ENCODE measurements at places on chromosomes 2 and 18.
A peak's percentile ranks its signal among the peaks of the same experiment; 100 is the strongest.

GRCh38 chr18:7322817-7323485 lies 92.1 kb downstream of the LRRC30 start:
- DNase-seq = no peak

DNA sequence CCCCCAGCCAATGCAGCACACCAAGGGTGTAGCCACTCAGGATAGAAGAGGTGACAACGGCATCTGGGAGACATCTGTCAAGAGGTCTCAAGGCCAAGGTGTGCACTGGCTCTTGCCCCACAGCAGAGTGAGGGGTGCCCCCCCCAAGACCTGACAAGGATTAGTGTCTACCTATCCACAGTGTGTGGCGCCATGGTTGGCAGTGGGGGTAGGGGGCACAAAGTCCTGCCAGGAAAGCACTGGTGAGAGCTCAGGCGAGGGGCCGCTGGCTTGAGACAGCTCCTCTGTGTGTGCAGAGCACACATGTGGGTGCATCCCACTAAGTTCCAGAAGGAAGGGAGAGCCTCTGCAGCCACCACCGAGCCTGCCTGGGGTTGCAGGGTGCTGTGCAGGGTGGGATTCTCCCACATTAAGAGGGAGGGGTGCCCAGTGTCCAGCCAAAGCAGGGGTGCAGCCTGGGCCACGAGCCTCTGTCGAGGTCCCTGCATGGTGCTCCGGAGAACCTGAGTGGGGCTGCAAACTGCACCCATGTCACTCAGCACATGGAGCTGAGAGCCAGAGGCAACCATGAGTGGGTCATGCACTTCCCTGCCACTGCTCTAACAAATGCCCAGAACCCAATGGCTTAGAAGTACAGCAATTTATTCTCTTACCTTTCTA lies 311.2 kb upstream of the HDAC4 start:
- no peak for DNase-seq

- no peak for DNase-seq
Observed at GRCh38 chr2:64565949-64566710, 42.0 kb downstream of the AFTPH start.

DNA sequence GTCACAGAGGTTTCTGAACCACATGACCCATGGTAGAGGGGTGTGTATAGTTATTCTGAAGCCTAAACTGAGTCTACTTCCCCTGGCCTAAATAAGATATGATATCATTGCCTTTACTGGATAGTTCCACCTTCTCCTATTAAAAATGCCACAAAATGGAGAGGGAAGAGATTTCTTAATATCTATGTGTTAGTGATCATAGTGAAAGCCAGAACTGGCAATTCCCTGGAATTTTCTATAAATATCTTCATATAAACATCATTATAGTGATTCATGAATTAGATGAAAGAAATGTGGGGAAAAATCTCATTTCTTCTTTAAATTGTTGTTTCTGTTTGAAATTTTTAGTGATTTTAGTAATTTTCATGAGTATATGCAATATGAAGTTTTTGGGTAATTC lies 45.8 kb downstream of the TSHZ1 start:
- DNase-seq = no peak

DNA sequence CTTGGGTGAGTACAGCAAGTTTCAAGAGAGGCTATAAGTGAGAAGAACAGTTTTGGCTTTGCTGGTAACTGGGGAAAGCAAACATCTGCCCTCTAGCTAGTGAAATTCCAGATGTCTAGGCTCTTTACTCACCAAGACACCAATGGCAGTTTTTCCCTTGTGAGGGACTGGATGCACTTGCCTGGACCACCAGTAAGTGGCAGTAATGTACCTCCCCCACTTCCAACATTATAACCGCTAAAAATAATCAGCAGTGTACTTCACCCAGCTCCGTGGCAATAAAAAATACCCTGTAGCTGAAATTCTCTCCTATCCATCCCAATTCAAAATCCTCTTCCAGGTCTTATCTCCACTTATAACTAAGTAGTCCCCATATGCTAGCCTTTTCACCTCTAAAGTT lies 383.9 kb downstream of the ARHGAP15 start:
- no peak for DNase-seq

DNA sequence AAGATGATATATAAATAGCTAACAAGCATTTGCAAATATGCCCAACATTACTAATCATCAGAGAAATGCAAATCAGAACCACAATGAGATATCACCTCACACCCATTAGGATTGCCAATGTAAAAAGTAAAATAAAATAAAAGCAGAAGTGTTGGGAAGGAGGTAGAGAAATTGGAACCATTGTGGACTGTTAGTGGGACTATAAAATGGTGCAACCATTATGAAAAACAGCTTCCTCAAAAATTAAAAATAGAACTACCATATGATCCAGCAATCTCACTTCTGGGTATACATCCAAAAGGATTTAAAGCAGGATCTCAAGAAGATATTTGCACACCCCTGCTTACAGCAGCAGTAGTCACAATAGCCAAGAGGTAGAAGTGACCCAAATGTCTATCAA lies 99.8 kb upstream of the DAPL1 start:
- DNase-seq = no peak

DNA sequence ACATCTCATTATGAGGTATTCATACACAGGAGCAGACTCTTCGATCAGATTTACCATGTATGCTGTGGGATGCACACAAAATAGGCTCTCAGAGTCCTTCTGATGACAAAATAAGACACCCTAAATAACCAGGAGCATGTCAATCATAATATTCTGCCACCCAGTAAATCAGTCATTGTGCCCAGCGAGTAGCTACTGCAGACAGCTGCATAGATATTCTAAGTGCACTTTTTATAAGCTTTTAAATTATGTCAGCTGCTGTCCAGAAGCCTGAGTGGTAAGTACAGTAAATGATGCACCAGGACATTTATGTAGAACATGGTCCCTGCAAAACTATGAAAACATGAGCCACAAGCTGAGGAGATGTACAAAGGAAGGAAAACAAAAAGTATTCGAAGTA lies 102.9 kb downstream of the CCDC141 start:
- DNase-seq = no peak

- DNase-seq = peak; percentile 60
Observed at GRCh38 chr18:63366213-63367052, 573 bp downstream of the KDSR start.

GRCh38 chr18:25587545-25587944 lies 235.6 kb upstream of the ZNF521 start:
- no peak for DNase-seq

DNA sequence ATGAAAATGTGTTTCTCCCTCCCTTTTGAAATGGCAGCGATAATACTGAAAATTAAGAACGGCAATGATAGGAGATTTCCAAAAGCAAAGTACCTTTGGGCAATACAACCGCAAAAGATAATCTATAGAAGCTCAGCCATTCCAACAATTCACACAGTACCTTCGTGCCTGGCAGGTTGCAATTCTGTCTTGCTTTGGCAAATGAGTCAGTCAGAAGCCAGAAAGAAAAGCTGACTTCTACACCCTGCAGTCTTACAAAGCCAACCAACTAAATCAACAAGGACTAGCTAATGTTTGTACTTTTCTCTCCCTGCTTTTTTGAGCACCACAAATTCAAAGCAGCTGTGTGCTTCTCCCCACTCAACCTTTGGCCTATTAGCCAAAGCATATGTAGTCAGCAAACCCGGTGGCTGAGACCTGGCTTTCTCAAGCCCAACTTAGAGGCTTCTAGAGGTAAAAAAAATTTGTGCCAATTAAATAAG lies 25.7 kb upstream of the ID2 start:
- no peak for DNase-seq

- no peak for DNase-seq
Observed at GRCh38 chr2:143321994-143322393, 192.8 kb downstream of the ARHGAP15 start.

DNA sequence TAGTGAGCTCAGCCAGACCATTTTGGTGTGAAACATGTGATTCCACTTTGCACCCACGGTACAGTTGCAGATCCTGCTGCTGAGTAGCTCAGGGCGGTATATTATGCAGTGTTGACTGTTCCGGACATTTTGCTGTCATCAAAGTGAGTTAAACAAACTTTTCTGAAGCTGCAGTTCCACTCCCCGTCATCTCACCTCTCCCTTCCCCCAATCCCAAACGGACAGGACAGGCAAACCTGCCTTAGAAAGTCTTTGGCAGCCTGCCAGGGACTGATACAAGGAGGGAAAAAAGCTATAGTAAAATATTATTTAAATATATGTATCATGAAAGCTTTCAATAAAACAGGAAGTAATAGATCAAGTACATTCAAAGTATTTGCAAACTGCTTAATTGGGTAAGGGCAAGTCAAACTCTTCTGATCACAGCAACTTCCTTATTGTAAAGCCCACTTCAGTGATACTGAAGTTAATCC lies 35.5 kb upstream of the SP5 start:
- no peak for DNase-seq

- DNase-seq = no peak
Observed at GRCh38 chr2:43943809-43944452, 51.9 kb downstream of the LRPPRC start.
